ENCODE measurements at places on chromosomes 6 and 20. TPM values are rescaled to one million over a fixed set of nuclear protein-coding genes. Genes with fewer than 3 reads are reported as not detected.

SLC35D3 gene
- not detected for total RNA-seq

ZNF831 gene
- not detected for total RNA-seq

VNN1 gene
- 0.07 TPM for total RNA-seq

OR2B6 gene
- not detected for total RNA-seq

CST4 gene
- total RNA-seq = not detected

PCSK2 gene
- not detected for total RNA-seq

MOCS1 gene
- 2.2 TPM for total RNA-seq

RIMS4 gene
- 2.0 TPM for total RNA-seq

NEURL2 gene
- 0.99 TPM for total RNA-seq

SLC22A3 gene
- total RNA-seq = 55.6 TPM

TRPC4AP gene
- total RNA-seq = 64.0 TPM

TULP1 gene
- not detected for total RNA-seq

PCK1 gene
- 0.14 TPM for total RNA-seq

MANEA gene
- 3.8 TPM for total RNA-seq

CCN6 gene
- not detected for total RNA-seq

TMC2 gene
- total RNA-seq = not detected

SLC22A7 gene
- total RNA-seq = not detected

ERMARD gene
- 6.5 TPM for total RNA-seq

KHDC1L gene
- total RNA-seq = 0.26 TPM

TCF21 gene
- 0.06 TPM for total RNA-seq

RIPPLY2 gene
- 0.49 TPM for total RNA-seq

CUL9 gene
- total RNA-seq = 8.2 TPM

SLC17A1 gene
- total RNA-seq = not detected

C6orf163 gene
- total RNA-seq = 0.20 TPM

EPM2A gene
- total RNA-seq = 2.2 TPM

LST1 gene
- 0.17 TPM for total RNA-seq

RBPJL gene
- total RNA-seq = not detected

RPP40 gene
- total RNA-seq = 29.8 TPM

PRRT1 gene
- 0.58 TPM for total RNA-seq

WFDC12 gene
- total RNA-seq = not detected

TNF gene
- not detected for total RNA-seq

DAAM2 gene
- total RNA-seq = 0.20 TPM

OPN5 gene
- total RNA-seq = not detected

Measured in A549 treated with AZD2906 at 1 μM for 4 hours (cell line).